ENCODE measurements at places on chromosomes 4 and X.

- DNase-seq: no peak
Measured at GRCh38 chr4:123077330-123077729, 154.9 kb upstream of the NUDT6 start.

DNA sequence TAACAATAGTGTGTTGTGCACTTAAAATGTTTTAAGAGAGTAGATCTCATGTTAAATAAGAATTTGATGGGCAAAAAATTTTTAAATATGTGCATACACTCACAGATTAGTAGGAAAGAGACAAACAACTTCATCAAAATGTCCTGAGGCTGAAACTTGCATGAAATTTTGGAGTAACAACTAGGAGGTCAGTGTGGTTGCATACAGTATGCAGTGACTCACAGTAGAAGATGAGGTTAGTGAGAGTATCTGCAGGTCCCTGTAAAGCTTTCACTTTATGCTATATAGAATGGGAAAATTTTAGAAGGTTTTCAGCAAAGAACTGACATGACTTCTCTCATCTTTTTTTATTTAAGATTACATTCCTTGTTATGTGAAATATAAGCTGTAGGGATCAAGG, 453.1 kb upstream of the KLHL4 start:
- DNase-seq: no peak

DNA sequence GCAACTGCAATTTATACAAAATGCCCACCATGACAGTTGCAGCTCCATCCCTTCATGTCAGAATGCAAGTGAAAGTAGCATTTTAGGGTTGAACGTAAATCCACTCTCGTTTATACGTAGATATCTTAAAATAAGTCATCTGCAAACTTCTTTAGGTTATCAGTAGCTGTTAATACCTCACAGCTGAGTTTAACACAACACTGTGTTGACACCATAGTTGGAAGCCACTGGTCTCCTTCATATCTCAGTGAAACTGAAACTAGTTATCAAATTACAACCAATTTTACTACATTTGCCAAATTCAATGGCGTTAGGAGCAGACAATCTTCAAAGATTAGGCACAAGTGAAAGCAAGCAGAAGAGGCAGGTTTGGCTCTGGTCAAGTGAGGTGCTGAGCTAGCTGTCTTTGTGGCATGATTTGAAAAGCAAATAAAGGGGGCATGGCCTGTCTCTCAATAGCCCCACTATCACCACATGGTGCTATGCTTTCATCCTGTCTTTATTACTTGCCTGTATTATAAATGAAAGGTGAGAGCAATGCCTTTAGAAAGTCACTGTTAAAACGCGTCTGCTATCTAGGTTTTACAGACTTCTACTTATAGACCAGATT, 12.3 kb downstream of the PPP3CA start:
- DNase-seq: no peak

GRCh38 chr4:145503486-145504072, 21.9 kb downstream of the SMAD1 start:
- DNase-seq: no peak

- DNase-seq: no peak
Measured at GRCh38 chr4:174135936-174136406, 147.5 kb downstream of the FBXO8 start.

GRCh38 chr4:7584606-7585159, 150.0 kb upstream of the PSAPL1 start:
- no peak for DNase-seq

GRCh38 chr4:36997727-36998126, 246.8 kb upstream of the NWD2 start:
- DNase-seq: no peak

- no peak for DNase-seq
Measured at GRCh38 chrX:40326186-40326965, 228.6 kb upstream of the BCOR start.

DNA sequence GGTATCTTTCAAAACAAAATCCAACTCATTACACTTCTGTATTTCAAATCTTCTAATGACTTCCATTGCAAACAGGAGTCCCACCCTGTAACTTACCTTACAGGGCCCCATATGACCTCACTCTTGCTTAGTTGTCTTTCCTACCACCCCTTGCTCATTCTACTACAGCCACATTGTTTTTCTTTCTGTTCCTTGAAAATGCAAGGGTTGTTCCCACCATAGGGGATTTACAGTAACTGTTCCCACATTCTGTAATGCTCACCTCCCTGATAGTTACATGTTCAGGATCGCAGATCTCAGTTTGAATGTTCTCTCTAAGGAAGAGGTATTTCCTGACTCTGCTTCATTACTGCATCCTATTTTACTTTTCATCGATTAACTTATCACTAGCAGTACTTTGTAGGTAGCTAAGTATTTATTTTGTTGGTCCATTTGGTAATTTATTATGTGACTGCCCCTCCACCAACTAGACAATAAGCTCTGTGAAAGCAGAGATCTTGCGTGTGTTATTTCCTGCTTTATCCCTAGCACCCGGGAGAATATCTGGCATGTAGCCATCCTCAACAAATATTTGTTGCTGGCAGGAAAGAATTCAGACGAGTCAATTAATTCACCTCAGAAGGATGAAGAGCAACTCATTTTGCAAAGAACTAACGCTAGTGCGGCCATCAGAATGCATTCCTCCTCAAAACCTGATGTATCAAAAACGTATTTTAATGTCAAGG, 21.4 kb downstream of the MAOB start:
- DNase-seq: no peak

DNA sequence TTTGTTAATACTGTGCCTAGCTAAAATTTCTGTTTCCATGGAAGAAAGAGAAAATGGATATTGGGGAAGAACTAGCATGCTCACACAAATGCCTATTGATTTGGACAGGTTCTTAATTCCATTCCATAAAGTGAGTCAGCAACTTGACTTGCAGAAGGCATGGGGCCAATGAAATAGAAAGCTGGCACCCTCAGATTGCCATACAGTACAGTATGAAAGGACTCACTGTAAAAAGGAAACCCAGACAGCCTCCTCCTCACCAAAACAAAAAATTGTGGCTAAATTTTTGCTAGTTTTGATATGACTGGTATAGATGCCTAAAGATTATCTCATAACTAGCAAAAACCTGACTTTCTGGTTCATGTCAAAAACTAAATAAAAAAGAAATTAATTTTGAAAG, 11.2 kb upstream of the TAB3 start:
- DNase-seq: no peak

DNA sequence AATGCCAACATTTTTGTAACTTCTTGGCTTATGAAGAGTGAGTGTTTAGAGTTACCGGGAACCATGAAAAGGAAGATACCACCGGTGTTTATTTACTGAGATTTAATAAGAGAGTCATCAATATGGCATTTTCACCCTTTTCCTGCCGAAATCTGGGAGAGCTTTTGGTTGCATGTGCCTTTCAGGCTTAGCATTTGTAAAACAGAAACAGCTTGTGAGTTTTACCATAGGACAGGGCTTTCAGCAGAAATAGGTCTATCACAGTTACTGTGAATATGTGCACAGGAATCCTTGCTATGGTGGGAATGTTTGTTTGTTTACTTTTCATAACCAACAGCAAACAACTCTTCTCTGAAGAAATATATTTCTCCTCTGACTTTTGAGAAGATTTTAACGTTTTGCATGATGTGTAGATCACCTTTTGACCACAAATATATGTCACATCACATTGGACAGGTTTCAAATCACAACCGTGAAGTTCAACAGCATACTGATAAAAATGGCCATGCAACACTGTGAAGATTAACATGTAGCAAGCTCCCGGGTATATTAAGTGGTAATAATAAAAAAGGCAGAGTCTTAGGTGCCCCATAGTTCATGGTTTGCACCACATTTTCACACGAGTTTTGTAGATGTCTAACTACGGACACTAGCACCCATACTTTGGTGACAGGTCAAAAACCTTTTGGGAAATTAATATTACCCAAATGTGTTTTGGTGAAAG, 21.3 kb downstream of the ARHGAP24 start:
- no peak for DNase-seq

DNA sequence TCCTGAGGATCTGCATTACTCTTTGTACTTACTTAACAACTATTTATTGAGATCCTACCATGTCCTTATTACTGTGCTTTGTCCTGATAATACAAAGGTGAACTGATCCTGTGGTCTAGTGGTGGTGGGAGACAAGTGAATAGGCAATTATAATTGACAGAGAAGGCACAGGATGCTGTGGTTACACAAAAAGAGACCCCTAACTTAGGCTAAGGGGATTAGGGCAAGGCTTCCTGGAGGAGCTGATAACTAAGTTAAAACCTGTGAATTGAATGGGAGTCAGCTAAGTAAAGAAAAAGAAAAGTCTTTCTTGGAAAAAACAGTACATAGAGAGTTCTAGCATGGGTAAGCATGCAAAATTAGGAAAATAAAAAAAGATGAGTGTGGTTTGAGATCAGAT, 164.4 kb downstream of the LARP7 start:
- no peak for DNase-seq

DNA sequence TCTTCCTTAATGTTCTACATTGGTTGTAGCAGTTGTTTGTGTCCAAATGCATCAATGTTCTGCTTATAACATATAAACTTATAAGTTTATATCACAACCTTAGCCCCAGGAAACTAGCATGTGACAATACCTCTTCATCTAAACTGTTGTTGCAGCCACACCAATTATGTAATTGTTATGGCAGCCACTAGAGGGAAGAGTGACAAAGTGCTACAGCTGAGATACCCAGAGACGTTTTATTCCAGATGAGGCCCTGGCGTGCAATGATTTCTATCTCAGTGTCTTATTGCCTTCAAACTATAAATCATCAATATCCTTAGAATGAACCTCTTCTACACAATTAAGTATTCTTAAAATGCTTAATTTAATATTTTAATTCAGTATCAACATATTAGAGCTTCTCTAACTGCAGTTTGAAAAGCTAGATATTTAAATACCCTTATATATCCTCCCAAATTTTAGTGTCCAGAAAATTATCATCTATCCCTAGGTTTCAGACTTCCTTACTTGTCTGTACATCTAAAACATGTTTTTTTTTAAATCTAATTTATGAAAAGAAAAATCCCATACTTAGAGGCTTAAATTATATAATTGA, 171.6 kb downstream of the PCDH10 start:
- no peak for DNase-seq

GRCh38 chr4:26067035-26067434, 153.0 kb downstream of the SMIM20 start:
- no peak for DNase-seq

GRCh38 chr4:82422616-82423015, 7.6 kb downstream of the HNRNPDL start:
- DNase-seq: no peak

DNA sequence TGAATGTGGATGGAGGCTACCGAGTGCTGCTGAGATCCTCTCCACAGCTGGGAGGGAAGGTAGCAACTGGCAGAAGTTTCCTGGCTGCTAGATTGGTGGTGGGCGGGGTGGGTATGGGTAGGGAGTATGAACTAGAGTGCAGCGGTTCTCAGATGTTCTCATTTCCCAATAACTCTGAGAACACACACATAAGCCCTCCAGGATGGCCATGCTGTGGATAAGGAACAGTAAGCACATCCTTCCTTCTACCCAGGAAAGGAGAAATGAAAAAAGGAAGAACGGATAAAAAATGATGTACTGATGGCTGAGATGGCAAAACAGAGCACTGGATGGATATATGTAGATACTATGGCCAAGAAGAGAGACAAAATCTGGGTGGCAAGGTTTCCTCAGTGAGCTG, 116.0 kb downstream of the ZNF827 start:
- DNase-seq: no peak

DNA sequence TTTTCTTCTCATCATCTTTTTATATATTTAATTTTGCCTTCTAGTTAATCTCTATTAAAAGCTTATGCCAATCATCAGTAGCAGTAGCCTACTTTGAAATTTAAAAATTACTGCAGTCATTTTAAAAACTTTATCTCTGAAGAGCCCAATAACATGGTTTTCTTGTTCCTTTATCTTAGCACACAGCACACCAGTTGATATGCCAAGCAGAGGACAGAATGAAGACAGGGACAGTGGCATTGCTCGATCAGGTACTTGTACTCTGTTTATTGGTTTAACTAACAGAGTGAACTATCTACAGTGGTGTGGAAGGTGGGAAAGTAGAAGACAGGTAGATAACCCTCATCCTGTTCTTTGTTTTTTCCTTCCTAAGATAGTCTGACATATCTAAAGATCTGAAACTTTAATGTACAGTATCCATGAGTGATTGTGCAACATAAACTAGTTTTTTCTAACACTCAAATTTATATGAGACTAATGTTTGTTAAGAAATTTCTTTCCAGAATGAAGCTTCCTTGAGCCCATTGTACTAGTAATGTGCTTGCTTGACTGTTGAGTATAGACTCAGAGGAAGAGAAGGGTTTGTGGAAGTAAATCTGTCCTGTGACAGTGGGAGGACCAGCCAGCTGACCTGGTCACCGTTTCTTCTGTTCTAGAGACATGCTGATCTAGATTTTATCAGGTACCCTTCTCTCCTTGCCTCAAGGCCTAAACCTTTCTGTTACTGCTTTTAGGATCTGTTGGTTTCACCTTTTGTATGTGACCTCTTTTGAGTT, 66.6 kb downstream of the FNIP2 start:
- DNase-seq: no peak

- DNase-seq: no peak
Measured at GRCh38 chr4:150005537-150005936, 72.7 kb upstream of the DCLK2 start.

- DNase-seq: peak; percentile 46
Measured at GRCh38 chr4:123505095-123506010, 108.8 kb downstream of the SPRY1 start.

- no peak for DNase-seq
Measured at GRCh38 chr4:7750972-7751371, 188.7 kb downstream of the AFAP1 start.

GRCh38 chr4:104128850-104129213, 365.9 kb downstream of the CXXC4 start:
- DNase-seq: no peak

DNA sequence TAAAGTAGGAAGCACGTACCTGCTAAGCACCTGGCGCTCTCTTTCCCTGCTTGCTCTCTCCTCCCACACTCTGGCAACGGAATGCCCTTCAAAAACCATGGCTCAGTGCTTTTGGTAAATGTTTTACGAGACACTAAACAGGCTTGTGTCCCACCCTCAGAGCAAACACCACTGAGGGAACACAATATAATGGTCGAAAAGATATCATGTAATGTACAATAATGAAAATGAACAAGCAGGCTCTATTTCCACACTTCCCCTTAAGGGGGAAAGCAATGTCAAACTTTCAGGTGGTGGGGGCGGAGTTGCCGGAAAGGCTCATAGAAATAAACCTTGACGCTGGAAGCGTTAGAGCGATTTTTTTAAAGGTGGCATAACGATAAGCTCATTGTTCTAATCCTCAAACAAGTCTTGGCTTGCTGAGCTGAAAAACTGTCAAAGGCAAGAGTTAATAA, 115.1 kb downstream of the RBM47 start:
- no peak for DNase-seq

- no peak for DNase-seq
Measured at GRCh38 chrX:136619899-136620505, 28.0 kb upstream of the CD40LG start.

GRCh38 chrX:12999422-12999821, 24.5 kb downstream of the TMSB4X start:
- no peak for DNase-seq

DNA sequence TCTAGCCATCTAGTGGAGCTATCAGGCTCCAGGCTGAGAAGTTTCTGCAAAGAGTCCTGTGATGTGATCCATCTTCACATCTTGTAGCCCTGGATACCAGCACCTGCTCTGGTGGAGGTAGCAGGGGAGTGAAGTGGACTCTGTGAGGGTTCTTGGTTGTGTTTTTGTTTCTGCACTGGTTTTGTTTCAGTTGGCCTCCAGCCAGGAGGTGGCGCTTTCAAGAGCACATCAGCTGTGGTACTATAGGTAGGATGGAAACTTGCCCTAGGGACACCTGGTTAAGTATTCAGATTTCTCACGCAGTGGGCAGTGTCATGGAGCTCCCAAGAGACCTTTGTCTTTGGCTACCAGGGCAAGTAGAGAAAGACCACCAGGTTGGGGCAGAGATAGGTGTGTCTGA, 257.5 kb upstream of the SLC7A11 start:
- DNase-seq: no peak
